COR-L47 (cell line): ENCODE measurements at places on chromosomes 12 and 14.

DNA sequence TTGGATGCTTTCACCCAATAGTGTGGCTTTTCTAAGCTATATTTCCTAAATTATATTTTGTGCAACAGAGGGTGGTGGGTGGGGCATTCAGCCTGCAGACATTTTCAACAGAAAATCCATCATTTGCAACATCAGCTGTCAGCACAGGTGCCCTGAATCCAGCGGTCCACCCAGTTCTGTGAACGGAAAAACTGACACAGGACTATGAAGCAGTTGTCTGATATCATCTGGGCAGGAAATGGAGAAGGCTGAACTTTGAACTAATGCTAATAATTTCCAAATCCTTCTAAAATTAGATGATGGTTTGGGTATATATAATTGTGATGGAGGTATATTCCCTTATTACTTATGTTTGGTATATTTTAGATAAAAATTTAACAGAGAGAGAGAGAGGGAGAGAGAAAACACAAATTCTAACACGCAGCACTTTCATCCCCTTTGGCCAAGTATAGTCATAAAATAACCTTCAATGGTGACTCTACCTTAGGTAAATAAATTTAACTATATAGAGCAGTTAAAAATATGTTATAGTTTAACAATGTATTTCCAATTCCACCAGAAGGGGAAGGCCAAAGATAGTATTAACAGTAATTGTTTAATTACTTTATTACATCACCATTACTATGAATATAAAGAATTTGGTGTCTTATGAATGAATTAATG is 58.3 kb upstream of the PTPRB start:
- no peak for DNase-seq

DNA sequence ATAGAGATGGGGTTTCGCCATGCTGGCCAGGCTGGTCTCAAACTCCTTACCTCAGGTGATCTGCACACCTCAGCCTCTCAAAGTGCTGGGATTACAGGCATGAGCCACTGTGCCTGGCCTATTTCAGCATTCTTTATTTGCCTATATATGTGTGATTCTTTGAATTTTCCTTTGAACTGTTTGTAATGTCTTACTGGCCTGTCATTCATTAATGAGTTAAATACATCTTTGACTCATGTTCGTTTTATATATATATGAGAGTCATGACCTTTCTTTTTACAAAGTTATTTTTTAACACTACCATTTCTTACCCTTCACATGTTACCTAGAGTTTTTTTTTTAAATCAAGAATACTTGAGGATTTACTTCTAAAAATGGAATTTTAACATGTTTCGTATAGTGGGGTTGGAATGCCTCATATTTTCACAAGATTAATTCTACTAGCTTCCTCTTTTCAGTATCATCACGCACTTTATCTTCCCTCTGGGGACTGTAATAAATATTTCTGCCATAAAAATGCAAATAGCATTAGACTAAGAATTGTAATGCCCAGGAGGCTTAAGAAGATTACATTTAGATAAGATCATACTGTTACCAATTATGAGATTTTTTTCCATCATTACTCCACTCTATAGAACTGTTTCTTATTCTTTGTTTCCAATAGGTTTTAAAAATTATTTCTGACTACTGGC is 66.7 kb downstream of the NTN4 start:
- no peak for DNase-seq

DNA sequence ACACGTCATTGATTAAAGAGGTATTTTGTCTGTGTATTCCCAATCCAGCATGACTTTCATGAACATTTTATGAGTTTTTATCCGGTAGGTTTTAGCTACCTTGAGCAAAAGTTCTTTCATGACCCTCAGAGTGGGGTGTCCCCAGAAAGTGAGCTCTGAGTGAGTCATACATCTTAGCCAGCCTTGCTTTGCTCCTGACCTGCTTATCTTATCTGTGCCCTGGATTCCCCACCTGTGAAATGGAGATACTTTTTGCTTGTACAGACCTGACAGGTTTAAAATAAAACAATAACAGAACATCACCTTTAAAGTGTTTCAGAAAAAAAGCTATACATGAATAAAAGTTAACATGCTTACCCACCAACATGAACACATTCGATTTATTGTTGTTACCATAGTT is 202.8 kb upstream of the SOX5 start:
- no peak for DNase-seq

DNA sequence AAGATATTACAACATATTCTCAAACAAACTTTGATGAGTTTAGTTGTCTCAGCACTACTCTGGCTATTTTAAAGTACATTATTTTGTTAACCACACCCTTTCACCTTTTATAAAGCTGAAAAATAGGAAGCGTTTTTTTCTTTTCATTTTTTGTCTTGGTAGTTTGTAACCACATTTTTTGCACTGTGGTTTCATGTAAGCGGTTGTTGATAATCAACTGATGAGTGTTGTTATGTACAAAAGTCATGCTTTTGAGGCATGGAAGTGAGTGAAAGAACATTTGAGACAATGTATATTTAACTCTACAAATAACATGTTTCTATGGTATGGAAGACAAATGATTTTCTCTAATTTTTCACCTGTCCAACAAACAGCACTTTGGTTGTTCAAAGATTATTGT is 52.1 kb upstream of the ATP2B1 start:
- DNase-seq: no peak

GRCh38 chr12:117343296-117343695 is 18.1 kb downstream of the NOS1 start:
- no peak for DNase-seq

DNA sequence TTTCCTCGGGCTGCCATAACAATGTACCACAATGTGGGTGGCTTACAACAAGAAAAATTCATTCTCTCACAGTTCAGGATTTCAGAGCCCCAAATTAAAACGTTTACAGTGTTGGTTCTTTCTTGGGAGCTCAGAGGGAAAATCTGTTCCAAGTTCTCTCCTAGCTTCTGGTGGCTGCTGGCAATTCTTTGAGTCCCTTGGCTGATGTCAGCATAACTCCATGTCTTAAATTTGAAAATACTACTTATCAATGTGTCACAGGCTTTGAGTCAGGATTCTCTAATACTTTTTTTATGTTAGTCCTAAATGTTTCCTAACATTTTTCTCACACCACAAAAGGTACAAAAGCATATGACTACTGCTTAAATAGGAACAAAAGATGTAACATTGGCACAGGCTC is 198.4 kb upstream of the ATXN7L3B start:
- no peak for DNase-seq
